ENCODE measurements at places on chromosomes 2 and 18.

DNA sequence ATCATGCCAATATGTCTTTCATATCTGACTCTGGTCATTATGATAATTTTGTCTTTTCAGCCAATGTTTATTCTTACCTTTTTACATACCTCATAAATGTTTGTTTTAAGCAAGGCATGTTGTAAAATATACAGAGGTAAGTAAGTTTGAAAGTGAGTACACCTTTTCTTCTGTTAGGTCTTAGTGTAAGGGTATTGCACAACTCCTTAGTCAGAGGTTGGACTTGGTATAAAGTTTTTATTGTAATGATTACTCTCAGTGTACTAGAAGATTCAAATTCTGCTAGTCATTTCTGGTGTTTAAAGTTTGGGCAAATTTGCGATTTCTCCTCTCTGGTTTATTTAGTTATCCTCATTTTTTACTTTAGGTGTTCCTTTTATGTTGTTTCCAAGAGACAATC is 564.3 kb upstream of the FSIP2 start:
- no peak for DNase-seq

DNA sequence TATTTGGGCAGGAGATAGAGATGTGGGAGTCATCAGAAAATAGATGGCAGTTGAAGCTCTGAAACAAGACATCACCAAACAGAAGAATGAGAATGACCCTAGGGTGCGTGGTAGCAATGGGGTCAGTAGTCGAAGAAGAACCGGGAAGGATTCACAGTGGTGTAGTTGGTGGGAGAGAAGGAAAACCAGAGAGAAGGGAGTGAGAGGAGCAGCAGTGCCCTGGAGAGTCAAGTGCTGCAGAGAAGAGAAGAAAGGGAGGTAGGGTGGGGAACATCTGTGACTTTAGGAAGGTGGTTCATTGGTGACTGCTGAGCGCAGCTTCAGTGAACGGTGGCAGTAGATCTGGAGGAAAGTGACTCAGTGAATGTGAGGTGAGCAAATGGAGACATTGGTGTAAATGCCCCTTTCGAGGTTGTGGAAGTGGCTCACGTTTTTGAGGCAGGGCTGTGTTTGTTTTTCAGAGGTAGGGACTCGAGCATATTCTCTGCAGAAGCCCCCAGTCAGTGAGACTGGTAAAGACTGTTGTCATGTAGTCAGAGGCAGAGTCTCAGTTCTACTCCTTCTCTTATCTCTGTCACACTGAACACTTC is 36.4 kb downstream of the CDC42EP3 start:
- DNase-seq, result no peak

- no peak for DNase-seq
These were observed 98.7 kb downstream of the STPG4 start for GRCh38 chr2:47056374-47056773.

DNA sequence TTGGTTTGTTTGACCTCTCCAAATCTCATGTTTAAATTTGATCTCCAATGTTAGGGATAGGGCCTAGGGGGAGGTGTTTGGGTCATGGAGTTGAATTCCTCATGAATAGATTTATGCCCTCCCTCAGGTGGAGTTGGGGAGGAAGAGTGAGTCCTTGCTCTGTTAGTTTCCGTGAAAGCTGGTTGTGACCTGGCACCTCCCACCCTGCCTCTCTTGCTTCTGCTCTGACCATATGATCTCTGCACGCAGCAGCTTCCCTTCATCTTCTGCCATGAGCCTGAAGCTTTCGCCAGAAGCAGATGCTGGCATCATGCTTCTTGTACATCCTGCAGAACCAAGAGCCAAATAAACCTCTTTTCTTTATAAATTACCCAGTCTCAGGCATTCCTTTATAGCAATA is 231.6 kb upstream of the ERBB4 start:
- no peak for DNase-seq

- DNase-seq, result no peak
These were observed 67.1 kb upstream of the MAP4K4 start for GRCh38 chr2:101630224-101630949.

GRCh38 chr2:8761529-8762164 is 75.8 kb downstream of the KIDINS220 start:
- no peak for DNase-seq

GRCh38 chr2:196291426-196291825 is 120.0 kb upstream of the STK17B start:
- no peak for DNase-seq

DNA sequence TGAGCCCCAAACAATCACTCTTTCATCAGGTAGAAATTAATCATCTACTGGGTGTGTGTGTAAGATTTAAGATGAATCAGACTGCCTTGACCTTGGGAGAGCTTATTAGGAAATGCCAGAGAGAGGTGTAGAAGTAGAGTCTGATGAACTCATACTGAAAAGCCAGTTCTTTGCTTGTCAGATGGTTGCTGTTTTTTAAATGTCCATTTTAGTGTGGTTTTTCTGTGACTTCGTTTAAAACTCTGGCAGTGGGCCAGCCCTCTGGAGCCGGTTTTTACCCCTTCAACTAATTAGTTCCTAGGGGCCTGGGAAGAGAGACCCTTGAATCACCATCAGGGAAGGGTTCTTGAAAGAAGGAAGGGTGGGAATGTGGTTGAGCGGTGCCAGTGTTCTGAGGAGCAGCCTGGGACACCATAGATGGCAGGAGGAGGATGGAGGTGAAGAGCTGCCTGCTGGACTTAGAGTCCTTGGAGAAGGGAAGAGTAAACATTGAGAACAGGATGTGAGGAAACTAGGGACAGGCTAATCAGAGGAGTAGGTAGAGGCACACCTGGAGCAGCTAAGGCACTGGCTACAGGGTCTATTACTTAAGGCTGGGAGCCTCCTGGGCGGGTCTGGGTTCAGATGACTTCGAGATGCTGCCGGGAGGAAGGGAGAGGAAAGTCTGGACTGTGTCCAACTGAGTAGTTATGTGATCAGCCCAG is 66.1 kb downstream of the LRRFIP1 start:
- no peak for DNase-seq

- no peak for DNase-seq
These were observed 1.0 kb downstream of the HDLBP start for GRCh38 chr2:241314226-241315092.

GRCh38 chr2:136230464-136230863 is 112.5 kb upstream of the CXCR4 start:
- no peak for DNase-seq

GRCh38 chr2:40741532-40741931 is 289.6 kb upstream of the SLC8A1 start:
- no peak for DNase-seq

Data from stimulated activated CD4-positive, alpha-beta T cell treated with anti-CD3 and anti-CD28 coated beads, Interleukin-1b, Interleukin-23, amount 100 ng/mL, for 1 hour (primary cell).